ENCODE measurements at places on chromosomes 7 and 10.

- peak; percentile 28 for ATAC-seq
These were observed 5.4 kb upstream of the FAM170B start for GRCh38 chr10:49139028-49139845.

- ATAC-seq: no peak
These were observed 20.3 kb downstream of the YWHAG start for GRCh38 chr7:76338298-76339084.

DNA sequence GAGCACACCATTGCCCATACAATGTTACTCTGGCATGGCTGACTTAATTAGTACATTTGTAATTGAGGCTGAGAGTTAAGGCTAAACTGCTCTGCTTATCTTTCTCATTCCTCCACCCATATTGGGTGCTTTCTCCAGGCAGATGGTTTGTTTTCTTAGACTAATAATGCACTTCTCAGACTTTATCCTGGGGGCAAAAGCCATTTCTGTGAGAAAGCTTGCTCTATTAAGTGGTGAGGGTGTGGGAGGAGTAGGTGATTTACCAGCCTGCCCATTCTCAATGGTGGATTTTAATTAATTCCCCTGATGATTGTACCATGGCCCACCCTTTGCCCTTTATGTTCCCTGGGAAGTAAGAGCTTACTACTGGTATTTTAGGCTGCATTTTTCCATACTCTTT lies 174.8 kb downstream of the FOXP2 start:
- no peak for ATAC-seq

DNA sequence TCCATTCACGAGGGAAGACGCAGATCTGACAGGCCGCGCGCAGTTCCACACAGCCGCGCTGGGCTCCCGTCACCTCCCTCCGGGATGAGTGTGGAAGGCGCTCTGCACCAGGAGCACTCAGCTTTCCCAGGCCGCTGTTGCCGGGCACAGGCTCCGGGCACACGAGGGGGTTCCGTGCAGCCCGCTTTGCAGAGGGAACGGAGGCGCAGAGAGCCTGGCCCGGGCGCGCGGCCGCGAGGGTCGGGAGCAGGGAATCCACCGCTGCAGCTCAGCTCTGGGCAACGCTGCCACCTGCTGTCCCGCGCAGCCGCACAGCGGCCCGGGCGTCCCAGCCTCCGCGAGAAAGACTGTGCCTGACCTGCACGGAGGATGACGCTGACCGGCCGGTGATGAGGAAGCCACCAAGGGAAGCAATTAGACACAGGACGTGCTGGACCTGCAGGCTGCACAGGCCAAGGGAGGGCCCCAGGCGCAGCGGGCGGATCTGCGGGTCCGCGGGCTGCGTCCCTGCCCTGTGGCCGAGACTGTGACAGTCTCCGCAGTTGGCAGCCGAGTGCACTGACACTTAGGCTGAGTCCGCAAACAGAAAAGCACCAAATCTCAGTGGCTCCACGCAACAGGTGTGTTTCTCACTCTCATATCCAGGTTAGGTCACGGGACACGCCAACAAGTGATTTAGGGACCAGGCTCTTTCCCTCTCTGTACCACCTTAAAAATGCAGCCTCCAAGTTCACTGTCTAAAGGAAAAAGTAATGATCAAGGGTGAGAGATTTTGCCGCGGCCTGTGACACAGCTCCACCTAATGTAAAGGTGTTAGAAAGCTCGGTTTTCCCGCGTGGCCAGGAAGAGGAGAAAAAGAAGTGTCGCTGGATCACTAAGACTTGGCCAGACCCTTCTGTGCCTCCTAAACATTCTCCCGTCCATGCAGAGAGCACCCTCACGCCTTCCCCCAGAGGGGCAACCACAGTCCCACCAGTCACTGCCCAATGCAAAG lies 94.5 kb downstream of the SEC61G start:
- peak; percentile 77 for ATAC-seq

GRCh38 chr7:110027385-110027784 lies 1063.5 kb upstream of the LRRN3 start:
- ATAC-seq: no peak

GRCh38 chr7:768881-769504 lies 41.9 kb upstream of the PRKAR1B start:
- peak; percentile 24 for ATAC-seq

DNA sequence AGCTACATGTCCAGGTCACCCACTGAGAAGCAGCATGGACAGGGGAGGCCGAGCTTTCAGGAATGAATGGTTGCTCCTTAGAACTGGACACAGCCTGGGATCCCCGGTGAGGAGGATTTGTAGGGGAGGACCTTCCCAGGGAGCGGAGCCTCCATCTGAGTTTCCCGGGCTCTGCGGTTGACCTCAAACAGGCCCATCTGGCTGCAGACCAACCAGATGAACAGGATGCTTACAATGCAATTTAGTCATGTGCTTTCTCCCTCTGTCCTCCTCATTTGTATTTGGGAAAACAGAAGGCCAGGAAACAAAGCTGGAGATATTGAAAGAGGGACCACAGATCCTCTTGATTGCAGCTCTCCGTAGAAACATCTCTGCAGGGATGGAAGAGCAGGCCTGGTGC lies 104.8 kb downstream of the EMX2 start:
- no peak for ATAC-seq

DNA sequence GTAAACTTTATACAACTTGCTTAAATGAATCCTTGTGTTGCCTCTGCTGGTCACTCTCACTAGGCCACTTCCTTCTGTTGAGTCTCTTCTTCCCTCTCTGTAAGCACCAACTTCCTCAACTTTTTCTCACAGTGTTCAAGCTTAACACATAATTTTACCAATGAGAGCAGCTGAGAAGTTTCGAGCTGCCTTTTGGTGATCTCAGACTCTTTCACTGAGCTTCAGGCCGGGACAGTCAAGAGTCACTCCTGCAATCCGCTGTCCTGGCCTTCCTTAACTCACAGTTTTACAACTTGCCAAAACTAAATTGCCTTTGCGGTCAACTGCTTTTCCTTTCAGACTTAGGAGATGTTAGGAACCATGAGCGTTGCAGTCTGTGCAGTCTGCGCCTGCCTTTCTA lies 47.4 kb downstream of the PRPF18 start:
- ATAC-seq: no peak

DNA sequence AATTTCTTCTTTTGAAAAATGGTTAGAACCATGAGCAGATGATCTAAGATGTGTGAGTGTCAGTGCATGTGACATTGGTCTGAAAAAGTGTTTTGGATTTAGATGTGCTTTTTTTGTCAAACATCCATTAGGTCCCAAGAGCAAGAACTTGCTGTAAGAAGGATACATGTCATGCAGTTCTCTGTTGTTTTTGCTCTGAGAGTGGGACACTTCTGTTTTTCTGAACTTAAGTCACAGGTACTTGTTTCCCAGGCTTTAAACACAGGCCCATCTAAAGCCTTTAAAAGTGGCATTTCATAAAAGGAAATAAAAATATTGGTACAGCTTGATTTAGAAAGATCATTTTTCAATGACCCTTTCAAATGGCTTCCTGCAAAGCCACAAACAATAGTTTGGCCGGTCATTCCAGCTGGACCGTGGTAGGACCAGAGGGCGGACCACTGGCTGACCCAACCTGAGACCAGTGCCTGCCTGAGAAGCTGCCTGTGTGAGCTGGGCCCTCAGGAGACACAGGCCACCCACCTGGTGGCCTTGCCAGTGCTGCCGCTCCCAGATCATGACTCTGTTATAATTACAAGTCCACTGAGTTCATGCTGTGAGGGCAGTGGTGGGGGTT lies 92.7 kb downstream of the EEPD1 start:
- ATAC-seq: no peak

DNA sequence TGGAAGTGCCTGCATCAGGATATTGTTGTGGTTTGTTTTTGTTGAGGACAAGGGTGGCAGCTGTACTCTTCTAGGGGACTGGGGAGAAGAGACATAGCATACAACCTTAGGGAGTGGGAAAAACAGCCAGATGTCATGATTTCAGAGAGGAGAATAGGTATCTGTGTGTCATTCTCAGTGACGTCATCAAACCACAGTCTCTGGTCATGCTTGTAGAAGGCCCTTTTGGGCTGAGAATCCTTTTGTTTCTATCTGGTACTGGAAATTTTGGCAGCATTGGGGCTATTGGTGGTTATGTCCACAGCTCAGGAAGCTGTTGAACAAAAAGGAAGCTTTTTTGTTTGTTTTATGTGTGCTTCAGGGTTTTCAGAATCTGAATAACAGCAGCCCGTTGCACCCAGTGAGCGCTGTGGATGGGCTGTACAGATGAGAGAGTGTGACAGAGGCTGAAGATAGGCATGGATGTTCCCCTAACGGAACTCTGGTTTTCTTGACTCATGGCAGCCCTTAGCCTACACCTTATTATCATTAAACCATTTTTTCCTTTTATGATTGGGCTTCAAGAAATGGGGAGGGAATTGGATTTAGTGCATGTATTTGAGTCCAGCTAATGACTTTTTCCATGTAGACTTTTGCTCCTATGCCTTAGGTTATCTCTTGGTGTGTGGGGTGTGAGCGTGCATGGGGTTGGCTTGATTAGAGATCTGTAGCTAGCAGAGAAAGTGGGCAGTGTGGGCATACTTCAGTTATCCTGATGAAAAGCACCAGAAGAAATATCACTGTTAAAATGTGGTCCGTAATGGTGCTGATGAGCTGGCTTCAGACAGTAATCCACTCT lies 65.7 kb downstream of the SND1 start:
- no peak for ATAC-seq

- no peak for ATAC-seq
These were observed 279.2 kb downstream of the THSD7A start for GRCh38 chr7:11552676-11553296.

DNA sequence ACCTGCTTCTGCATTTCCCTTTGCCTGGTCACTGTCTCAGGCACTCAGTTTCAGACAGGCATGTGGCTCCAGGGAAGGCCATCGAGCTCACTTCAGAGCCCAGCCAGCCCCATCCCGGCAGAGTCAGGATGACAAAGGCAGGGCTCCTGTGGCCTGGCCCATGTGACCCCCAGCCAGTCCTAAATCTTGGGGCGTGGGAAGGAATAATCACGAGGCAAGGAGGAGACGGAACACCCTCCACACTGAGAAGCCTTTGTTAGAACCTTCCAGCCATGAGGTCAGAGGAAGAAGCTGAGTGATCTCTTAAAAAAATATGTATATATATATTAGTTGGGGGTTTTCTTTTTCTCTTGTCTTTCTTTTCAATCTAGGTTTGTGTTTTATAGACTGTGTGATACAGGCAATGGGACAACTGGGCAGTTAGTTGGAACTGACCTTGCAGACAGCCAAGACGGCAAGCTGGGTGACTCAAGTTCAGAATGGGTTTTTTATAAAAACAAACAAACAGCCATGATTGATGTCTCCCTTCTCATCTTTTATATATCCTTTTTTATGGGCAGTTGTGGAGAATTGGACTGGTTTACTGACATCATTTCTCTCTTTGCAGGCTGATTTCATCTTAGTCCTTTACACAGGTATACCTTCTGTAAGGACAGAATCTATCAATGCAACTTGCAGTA lies 60.8 kb downstream of the CHN2 start:
- ATAC-seq: no peak

- ATAC-seq: no peak
These were observed 865.2 kb downstream of the SORCS3 start for GRCh38 chr10:105506262-105506661.

- ATAC-seq: no peak
These were observed 90.6 kb downstream of the CYP51A1 start for GRCh38 chr7:92043637-92044036.

GRCh38 chr7:147894271-147894670 lies 696.3 kb upstream of the C7orf33 start:
- no peak for ATAC-seq

DNA sequence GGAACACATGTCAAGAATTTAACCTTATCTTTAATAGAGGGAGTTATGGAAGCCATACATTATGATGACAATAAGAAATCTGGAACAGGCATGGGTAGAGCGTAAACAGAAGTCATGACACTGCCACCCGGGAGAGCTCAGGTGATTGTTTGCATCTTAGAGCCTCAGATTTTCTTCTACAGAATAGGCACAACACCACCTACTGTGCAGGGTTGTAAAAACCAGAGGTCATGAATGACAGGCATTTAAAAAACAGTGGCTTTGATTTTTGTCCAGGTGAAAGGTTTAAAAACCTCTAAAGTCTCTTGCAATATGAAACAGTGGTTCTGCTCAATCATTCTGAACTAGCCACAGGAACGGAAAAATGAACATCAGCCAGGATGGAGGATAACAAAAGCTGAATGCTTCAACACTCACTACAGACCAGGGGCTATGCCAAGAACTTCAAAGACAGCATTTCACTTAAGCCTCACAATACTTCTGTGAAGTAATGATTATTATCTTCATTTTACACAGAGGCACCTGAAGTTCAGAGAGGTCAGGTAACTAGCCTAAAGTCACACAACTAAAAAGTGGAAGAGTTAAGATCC lies 123.8 kb downstream of the SLC25A13 start:
- no peak for ATAC-seq

GRCh38 chr10:65950075-65950474 lies 975.8 kb upstream of the LRRTM3 start:
- no peak for ATAC-seq

DNA sequence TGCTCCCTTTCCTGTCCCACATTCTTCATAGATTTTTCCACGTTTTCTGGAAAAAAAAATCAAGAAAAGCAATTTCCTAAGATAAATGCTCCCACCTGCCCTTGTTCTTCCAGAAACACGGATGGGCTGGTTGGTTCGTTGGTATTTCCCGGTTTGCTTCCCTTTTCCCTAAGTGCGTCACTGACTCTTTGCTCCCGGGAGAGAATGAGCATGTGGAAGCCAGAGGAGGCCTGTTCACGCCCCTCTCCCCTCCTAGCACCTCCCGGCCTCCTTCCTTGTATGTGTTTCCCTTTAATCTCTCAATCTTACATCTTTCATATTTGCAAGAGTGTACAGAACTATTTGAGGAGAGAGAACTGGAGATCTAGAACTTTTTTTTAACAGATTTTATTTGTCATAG lies 442.0 kb downstream of the GFRA1 start:
- no peak for ATAC-seq

- no peak for ATAC-seq
These were observed 41.4 kb downstream of the GSDME start for GRCh38 chr7:24715661-24716479.

DNA sequence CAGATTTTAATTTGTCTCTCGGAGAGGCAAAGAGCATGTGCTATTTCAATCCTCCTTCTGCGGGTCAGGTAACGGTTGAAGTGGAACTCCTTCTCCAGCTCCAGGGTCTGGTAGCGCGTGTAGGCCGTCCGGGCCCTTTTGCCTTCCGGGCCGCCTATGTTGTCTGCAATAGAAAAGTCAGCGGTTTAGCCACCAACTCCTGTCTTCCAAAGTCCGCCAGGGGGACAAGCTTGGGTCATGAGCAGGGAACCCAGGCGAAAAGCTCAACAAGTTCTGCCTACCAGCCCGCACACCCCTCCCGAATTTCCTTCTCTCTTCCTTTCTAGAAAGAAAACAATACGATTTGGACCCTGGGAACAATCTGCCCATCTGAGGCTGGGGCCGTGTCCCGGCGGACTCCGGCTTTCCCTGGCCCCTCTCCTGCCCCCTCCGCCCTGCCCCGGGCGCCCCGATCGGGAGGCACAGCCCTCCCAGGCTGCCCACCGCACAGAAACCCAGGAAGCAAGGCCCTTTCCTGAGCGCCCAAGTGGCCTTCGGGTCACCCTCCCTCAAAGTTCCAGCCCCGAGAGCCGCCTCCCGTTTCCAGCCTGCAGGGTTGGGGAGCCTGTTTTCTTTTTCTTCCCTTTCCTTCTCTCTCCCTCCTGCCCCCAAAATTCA lies 1.4 kb downstream of the HOXA5 start:
- no peak for ATAC-seq

Measured in gastroesophageal sphincter (tissue), 4 donors.